ENCODE measurements at places on chromosomes 1 and 21.

DNA sequence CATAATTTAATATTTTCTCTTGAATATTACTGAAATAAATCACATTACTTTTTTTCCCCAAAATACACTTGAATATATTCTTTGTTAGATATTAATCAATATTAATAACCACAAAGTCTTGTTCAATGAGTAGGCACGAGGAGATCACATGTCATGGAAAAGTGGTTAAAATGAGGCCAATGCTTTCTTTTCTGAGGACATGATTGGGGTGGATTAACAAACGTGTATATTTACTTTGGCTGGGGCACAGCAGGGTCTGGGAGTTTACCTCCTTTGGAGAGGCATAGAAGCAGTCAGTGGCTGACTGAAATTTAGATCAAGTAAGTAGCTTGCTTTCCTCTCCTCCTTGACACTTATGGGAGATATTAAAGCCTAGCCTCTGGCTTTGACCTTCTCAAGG, 664.3 kb upstream of the B3GALT2 start:
- no peak for ATAC-seq

- ATAC-seq = no peak
These were observed 72.7 kb downstream of the CAPZB start for GRCh38 chr1:19412654-19413053.

GRCh38 chr1:58922302-58923089, 138.6 kb upstream of the JUN start:
- peak; percentile 82 for ATAC-seq

GRCh38 chr1:192367436-192367835, 50.6 kb downstream of the RGS21 start:
- no peak for ATAC-seq

GRCh38 chr1:244354810-244355278, 96.9 kb downstream of the ADSS2 start:
- ATAC-seq = no peak
